GM12878 (cell line): ENCODE measurements at places on chromosomes 5 and 9. TPM values are rescaled to one million over a fixed set of nuclear protein-coding genes. Genes with fewer than 3 reads are reported as not detected.

GRCh38 chr5:53027913-53028312 lies 38.8 kb downstream of the ITGA2 start:
- no peak for DNase-seq

- no peak for DNase-seq
Measured at GRCh38 chr9:81597419-81598122, 91.8 kb downstream of the TLE1 start.

DNA sequence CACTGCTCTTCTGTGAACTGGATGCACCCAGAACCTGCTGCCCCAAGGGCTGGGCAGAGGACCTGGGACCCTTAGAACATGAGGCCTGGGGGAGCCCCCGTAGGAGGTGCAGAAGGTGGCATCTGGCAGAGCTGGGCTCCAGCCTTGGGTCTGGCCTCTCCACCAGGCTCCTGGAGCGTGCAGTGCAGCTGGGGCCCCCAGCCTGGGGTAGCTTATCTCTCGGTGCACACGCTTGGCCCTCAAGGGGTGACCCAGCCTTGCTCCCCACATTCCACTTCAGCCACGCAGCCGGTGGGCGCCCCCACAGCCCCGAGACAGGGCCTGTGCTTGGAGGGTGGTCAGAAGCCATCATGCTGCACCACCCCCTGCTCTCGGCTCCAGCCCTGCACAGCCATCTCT lies 5.6 kb upstream of the NR5A1 start:
- DNase-seq, result no peak

GRCh38 chr5:97545886-97546535 lies 363.0 kb upstream of the RIOK2 start:
- no peak for DNase-seq

DNA sequence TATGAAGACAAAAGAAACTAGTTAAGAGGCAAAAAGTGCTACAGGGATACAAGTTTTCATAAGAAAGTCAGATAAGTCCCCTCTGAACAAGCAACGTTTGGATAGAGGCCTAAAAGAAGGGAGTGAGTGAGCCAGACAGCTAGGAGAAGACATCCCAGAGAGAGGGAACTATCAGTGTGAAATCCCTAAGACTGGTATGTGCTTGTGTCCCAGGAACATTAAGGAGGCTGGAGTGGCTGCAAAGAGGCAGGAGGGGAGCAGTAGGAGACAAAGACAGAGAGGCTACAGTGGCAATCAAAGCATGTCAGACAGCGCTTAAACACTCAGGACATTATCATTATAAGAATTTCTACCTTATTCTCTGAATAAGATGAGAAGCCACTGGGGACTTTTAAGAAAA lies 139.1 kb upstream of the STK32A start:
- DNase-seq, result no peak

DNA sequence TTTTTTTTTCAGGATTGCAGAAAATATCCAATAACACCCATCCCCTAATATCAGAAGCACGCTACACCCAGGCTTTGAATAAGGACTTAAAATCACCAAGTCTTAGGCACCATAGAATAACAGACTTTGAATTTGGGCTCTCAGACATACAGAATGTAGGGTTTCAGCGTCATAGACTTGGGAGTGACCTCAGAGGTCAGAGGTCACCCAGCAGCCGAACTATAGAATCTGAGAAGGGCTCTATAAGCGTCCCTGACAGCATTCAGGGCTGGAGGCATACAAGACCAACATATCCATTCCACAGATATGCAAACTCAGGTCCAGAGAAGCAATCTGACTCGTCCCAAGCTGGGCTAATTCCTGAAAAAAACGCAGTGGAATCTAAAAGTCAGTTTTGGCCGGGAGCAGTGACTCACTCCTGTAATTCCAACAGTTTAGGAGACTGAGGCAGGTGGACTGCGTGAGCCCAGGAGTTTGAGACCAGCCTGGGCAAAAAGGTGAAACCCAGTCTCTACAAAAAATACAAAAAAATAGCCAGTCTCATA lies 34.7 kb downstream of the SLC6A7 start:
- DNase-seq, result no peak

DNA sequence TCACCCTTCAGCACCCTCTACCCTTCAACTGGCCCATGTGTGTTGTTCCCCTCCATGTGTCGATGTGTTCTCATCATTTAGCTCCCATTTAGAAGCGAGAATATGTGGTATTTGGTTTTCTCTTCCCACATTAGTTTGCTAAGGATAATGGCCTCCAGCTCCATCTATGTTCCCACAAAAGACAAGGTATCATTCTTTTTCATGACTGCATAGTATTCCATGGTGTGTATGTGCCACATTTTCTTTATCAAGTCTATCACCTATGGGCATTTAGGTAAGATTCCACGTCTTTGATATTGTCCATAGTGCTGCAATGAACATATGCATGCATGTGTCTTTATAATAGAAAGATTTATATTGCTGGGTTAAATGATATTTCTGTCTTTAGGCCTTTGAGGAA lies 325.1 kb upstream of the ADAMTS16 start:
- no peak for DNase-seq

- no peak for DNase-seq
Measured at GRCh38 chr9:130526854-130527650, 52.3 kb upstream of the FUBP3 start.

Gene SLC25A2
- 0.44 and 0.58 TPM in 2 replicates for total RNA-seq

Gene PCDHGA4
- total RNA-seq, result 0.13 TPM in 1 of 2 replicates, not detected in the other

Gene ACOT12
- total RNA-seq, result not detected in 2 replicates

Gene SLC34A1
- 0.05 and 0.10 TPM in 2 replicates for total RNA-seq
